ENCODE measurements at places on chromosomes 5 and 9.

DNA sequence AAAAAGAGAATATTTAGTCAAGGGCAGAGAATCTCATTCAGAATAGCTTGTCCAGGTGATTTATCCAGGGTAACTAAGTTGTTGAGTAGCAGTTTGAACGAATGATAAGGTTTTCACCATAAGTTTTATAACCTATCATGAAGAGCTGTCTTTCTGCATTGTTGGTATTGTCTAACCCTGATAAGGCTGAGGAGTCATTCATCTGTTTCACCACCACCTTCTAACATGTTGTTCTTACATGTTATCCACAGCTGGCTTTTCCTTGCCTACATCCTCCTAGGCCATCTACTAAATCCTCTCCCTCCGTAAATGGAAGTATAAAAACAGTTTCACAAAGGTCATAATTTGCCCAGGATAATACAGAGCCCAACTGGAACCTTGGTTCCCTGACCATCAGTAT is 24.1 kb downstream of the ZNF462 start:
- DNase-seq, result no peak
- no peak overlapping the region for H3K4me3 ChIP-seq
- no peaks in the 10 kb centered on the region for H3K27me3 ChIP-seq
- no peaks in the 10 kb centered on the region for H3K4me1 ChIP-seq

- H3K27me3 ChIP-seq, result no peaks in the 10 kb centered on the region
- no peak overlapping the region for H3K4me3 ChIP-seq
- no peaks in the 10 kb centered on the region for H3K36me3 ChIP-seq
- no peaks in the 10 kb centered on the region for H3K4me1 ChIP-seq
- no peak for DNase-seq
Measured at GRCh38 chr5:13957032-13957645, 12.7 kb upstream of the DNAH5 start.

DNA sequence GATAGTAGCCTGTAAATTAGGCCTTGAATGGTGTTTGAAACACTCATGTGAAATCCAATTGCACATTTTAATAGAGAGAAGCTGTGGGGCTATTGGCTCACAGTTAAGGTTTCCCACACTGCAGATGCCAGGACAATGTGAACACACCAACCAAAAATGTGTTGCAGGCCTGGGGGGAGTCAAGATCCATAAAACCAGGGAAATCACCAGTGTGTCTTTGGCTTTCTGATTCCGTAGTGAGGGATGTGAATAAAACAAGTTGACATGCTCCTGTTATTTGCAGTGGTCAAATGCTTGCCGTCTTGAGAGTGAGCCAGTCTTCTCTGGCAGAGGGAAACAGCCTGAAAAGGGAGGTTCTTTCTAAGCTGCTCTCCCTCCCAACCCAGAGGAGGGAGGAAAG is 79.0 kb downstream of the ZNF462 start:
- no peaks in the 10 kb centered on the region for H3K4me1 ChIP-seq

DNA sequence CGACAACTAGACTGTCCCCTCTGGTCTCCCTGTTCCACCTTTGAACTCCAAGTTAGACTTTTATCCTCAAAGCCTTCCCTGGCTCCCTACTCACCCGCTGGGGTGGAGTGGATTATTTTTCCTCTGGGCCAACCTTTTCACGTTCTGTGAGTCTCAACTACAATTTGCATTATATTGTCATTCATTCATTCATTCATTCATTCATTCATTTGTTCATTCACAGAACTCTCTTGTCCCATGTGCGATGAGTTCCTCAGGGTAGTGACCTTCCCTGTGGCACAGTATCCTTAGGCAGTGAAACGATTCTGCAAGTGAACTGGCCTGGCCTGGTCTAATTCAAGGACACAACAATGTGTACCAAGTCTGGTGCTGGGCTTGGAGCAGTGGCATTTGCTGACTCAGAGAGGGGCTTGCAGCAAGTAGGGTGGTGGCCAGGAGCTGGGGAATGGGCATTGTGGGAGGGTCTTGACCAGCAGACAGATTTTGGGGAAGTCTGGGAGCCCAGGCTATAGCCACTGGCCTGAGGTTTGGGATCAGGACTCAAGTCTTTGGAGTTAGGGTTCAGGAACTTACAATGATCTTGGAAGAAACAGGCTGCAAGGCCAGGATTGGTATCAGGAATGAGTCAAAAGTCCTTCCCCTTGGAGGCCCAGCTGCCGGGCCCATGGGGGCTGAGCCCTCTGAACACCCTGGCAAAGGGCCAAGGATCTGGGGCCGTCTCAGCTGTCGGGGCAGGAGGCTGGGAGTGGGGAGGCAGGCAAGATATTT is 37.2 kb upstream of the COL15A1 start:
- DNase-seq, result peak; percentile 74
- H3K4me3 ChIP-seq, result no peak overlapping the region
- no peaks in the 10 kb centered on the region for H3K27me3 ChIP-seq
- H3K4me1 ChIP-seq, result no peaks in the 10 kb centered on the region

DNA sequence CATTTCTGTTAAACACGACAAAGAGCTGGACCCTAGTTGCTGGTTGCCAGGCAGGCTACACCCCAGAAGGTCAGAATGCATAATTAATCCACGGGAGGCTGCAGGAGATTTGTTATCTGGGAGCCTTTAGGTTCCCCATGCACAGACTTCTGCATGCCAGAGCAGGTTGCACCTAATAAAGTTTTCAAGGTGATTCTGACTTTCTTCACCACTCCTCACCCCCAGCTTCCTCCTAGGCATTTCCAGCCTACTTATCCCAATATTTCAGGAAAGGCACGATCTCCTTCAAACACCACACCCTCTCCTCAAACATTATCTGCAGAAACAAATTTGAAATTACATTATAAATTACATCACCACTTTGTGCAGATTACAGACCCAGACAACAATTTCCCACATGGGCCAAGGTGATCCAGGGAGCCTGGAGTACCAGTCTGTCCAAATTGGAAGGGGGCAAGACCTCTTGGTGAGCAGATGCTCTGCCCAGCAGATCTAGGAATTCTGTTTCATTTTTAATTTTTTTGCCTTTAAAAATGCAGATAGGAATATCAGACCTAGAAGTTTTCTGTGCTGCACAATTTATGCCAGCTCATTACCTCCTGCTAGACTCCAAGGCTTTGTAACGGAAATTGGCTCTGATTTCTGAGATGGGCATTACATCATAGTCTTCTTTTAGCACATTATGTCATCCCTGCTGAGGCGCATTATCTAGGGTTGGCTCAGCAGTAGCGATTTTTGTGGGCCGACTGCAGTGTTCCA is 363.4 kb upstream of the SLC30A5 start:
- H3K27ac ChIP-seq, result no peak overlapping the region
- no peaks in the 10 kb centered on the region for H3K27me3 ChIP-seq
- no peak overlapping the region for H3K4me3 ChIP-seq
- no peaks in the 10 kb centered on the region for H3K4me1 ChIP-seq
- DNase-seq, result no peak
- no peaks in the 10 kb centered on the region for H3K36me3 ChIP-seq

- no peaks in the 10 kb centered on the region for H3K36me3 ChIP-seq
- no peak for DNase-seq
- H3K27me3 ChIP-seq, result no peaks in the 10 kb centered on the region
- H3K4me3 ChIP-seq, result no peak overlapping the region
- no peaks in the 10 kb centered on the region for H3K4me1 ChIP-seq
- no peak overlapping the region for H3K27ac ChIP-seq
Measured at GRCh38 chr5:154647761-154648145, 107.4 kb upstream of the LARP1 start.

GRCh38 chr5:12659686-12660085 is 755.4 kb upstream of the CTNND2 start:
- no peak overlapping the region for H3K4me3 ChIP-seq
- H3K27ac ChIP-seq, result no peak overlapping the region
- no peak for DNase-seq

GRCh38 chr9:136556166-136556565 is 10.3 kb upstream of the NOTCH1 start:
- H3K36me3 ChIP-seq, result no peaks in the 10 kb centered on the region
- no peak overlapping the region for H3K4me3 ChIP-seq
- DNase-seq, result no peak
- H3K4me1 ChIP-seq, result peaks cover 2% of the 10 kb centered on the region
- no peaks in the 10 kb centered on the region for H3K27me3 ChIP-seq
- no peak overlapping the region for H3K27ac ChIP-seq

DNA sequence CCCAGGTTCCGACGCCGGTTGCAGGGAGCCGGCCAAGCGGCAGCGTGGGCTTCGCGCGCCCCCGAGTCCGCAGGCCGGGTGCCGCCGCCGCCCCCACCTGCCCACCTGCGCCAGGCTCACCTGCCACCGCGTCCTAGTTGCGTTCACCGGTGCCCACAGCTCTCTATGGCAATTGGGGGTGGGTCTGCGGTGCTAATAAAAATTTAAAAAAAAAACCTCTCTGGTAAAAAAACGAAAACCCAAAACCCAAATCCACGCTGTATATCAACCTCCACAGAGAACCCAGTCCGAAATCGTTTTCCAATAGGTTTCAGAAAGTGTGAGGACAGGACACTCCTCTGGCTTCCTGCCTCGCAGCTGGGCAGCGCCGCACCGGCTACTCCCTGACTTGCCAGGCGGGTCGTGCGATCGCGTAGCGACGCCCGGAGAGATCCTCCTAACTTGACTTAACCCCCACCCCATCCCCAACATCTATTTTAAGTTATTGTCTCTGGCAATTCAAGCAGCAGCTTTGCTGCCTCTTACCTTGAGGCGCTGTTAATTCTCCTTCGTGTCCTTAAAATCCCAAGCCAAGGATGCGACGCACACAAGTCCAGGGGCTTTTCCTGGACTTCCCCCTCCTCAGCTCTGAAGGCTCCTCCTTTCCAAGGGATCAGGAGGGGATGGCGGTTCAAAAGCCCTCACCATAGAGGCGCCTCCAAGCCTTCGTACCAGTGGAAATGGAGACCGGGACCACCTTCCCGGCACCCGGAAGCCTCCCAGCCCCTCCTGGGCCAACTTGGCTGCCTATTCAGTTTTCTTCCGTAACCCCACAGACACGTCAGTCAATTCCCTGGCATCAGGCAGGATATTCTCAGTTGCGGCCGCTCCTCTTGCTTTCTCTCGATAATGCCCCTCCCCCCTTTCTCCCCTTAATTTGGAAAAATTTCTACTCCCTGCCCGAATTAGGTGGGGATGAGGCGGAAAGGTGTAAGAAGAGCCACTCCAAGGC is 1639.4 kb upstream of the C9orf72 start:
- no peaks in the 10 kb centered on the region for H3K27me3 ChIP-seq
- no peaks in the 10 kb centered on the region for H3K4me1 ChIP-seq
- H3K27ac ChIP-seq, result no peak overlapping the region
- H3K36me3 ChIP-seq, result no peaks in the 10 kb centered on the region
- H3K4me3 ChIP-seq, result no peak overlapping the region
- no peak for DNase-seq
